Activated CD4-positive, alpha-beta T cell treated with anti-CD3 and anti-CD28 coated beads, Interleukin-2, amount 50 U/mL, for 4 hours (primary cell): ENCODE measurements at places on chromosomes 1 and 21.

DNA sequence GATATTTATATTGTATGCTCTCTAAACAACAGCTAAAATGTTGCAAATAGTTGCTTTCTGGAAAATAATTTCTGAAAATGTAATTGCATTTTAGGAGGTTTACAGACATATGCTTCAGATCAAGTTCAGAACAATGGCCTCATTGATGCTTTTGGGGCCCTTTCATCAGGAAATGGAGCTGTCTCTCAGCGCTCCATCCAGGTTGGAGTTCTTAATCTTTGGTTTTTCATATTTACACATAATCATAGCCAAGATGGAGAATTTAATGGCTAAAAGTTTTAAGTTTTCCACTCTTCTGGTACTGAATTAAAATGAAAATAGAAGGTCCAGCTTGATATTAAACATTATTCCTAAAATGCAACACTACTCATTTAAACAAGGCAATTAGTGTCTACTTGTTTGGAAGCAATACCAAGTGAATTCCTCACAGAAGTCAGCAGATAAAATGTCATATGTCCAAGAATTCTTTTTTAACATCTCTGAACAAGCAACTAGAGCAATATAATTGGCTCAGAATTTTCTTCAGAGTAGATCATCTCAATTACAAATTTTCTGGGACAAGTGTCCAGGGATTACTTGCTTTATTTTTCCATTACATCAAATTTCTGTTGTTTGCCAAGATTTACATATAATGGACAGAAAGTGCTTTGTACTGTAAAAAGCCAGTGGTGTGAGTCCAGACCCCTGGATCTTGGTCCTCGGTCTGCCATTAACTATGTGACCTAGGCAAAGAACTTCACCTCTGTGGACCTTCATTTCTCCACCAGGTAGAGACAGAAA is 22.6 kb downstream of the CLCA1 start:
- DNase-seq: no peak

DNA sequence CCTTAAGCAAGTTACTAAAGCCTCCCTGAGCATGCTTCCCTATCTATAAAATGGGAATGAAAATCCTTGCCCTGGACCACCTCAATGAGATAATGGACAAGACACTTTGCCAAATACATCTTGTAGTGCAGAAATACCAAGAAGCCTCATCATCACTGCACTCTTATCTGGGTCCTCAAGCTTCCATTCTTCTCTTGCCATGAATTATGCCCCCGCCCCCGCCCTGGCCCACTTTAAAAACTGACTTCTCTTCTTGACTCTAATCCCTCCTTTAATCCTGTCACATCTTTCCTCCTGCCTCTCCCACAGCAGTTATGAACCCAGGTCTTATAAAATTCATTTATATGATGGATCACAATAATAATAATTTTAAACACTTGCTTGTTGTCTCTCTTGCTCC is 14.8 kb downstream of the ARHGEF11 start:
- no peak for DNase-seq

GRCh38 chr1:27561124-27561899 is 42.6 kb downstream of the AHDC1 start:
- no peak for DNase-seq

DNA sequence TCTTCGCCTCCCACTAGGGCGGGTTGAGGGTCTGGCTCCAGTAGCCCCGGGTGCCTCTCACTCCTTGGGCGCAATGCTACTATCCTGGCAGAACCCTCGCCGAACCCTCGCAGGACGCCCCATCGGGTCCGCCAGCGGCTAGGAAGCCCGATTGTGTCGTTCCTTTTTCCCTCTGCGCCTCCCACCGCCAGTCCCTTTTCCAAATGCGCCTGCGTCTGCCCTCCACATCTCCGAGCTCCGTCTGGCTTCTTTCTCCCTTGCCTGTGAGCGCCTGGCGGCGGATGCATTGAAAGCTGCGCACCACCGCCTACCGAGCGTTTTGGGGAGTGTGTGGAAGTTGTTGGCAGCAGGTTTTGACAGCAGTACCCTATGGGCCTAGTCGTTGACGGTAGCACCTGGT is 1.0 kb upstream of the DIRAS3 start:
- DNase-seq: no peak

DNA sequence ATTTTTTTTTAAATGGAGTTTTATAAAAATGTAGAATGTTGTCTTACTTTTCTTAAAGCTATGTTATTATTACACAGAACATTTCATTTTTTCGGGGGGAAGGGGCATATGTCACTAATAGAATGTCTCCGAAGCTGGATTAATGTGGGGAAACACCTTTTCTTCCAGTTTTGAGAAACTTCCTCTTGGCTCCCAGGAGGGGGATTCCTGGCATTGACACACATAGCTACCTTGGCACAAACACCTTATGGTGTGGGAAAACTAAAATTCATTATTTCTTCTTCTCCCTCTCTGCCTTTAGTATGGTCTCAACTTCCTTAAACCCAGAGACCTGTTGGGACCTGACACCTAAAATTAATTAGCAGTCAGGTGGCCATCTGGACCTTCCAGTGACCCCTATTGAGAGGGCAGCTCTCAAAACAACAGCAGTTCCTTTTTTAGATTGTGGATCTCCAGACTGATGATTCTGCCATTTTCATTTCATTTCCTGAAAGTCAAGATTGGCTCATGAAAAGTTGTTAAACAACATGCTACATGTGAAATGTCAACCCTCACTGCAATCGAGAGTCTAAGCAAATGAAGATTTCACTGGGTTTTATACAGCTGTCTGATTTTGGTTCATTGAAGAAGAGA is 70.1 kb upstream of the EDEM3 start:
- no peak for DNase-seq

DNA sequence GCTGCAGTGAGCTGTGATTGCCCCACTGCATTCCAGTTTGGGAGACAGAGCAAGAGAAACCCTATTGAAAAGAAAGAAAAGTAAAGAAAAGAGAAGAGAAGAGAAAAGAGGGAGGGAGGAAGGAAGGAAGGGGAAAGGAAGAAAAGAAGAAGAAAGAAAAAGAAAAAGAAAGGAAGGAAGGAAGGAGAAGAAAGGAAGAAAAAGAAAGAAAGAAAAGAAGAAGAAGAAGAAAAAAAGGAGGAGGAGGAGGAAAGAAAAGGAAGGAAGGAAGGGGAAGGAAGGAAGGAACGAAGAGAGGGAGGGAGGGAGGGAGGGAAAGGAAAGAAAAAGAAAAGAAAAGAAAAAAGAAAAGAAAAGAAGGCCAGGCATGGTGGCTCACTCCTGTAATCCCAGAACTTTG is 10.2 kb downstream of the SLC5A9 start:
- no peak for DNase-seq

- DNase-seq: no peak
Measured at GRCh38 chr1:156004843-156005584, 15.7 kb downstream of the SSR2 start.

- DNase-seq: no peak
Measured at GRCh38 chr1:178502330-178502714, 5.6 kb upstream of the CLEC20A start.

GRCh38 chr21:14869984-14870852 is 194.6 kb downstream of the NRIP1 start:
- no peak for DNase-seq

DNA sequence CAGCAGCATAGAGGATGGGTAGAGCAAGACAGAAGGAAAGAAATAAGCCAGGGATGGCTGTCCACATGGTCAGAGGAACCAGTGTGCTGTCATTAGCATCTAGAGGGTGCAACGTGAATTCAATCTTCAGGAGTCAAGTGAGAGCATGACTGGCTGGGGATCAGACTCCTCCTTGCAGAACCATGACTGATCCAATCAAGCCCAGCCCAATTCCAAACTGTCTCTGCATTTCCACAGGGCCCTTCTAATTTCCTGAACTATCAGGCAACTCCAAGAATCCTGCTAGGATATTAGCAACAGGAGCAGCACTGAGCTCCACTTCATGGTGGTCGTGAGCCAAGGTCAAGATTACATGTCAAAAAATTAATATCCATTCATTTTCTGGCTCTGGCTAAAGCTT is 166.8 kb upstream of the CAMK1G start:
- no peak for DNase-seq

DNA sequence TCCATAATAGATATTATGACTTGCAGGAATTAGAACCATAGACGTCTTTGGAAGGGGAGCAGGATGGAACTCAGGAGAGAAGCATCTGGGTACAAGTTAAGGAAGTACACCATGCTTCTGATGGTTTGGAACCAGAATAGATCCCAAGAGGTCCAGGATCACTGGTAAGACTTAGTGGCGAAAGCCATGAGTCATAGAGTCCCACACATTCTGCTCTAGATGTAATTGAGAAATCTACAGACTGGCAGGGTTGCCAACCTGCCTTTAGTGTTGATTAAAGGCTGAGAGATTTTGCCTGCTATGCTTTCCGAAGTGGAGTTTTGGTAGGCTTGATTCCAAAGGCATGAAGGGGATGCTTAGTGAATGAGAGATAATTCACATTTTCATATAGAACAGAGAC is 57.1 kb upstream of the C1orf87 start:
- DNase-seq: no peak

DNA sequence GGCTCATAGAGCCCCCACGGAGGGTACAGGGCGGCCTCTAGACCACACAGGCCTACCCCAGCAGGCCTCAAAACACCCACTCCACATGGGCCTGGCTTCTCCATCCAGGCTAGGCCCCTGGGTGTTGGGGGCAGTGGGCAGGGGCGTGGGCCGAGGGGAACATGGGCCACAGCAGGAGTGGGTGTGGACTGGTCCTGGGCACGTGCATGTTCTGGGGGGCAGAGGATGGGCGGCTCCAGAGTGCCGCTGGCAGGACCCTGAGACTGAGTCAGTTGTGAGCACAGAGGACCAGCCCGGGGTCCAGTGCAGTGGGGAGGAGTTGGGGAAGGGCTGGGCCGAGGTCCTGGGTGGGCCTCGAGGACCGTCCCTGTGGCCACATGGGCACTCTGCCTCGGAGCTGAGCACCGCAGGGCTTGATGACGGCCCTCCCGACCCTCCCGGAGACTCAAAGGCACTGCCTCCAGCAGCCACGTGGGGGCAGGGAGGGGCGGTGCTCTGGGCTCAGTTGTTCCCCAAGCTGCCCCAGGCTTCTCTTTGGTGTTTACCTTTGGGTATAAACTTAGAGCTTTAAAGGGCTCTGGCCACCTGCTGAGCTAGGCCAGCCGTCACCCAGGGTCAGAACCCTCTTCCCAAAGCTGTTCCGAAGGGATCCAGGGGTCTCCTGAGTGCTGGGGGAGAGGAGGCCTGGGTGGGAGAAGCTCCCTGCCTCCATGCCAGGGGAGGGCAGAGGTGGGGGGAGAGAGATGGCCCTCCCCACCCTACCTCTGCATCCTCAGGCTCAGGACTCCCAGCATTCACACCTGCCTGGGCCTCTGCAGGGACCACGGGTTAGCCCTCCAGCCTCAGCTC is 79.9 kb downstream of the MORN1 start:
- peak; percentile 57 for DNase-seq

- no peak for DNase-seq
Measured at GRCh38 chr1:117268535-117269455, 58.1 kb upstream of the VTCN1 start.

DNA sequence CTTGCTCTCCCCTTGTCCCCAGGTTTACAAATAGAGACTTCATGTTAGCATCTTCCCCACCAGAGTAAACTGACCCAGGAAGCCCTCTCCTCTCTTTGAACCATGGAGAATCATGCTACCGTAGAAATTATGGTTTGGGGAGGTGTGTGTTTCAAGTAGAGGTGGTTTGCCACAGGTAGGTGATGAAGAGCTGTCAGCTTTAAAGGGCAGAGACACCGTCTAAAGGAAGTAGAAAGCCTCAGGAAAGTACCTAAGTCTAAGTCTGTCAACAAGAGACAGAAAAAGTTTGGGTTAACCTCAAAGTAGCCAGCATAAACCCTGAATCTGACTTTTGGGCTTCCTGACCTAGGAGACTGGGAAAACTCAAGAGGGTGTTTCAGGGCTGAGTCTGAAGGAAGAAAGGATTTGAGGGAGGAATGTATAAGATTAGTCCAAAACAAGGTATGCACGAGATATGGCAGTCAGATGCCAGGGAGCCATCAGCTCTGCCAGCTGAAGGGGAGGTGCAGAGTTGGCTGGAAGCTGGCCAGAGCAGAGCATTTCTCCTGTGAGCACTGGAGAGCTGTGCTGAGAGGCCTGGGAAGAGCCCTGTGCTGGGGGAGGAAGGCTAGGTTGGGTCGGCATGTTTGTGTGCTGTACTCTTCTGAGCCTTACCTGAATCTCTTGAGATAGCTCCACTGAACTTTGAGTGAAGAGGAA is 14.3 kb downstream of the ADAMTSL4 start:
- DNase-seq: no peak

GRCh38 chr1:68800182-68800581 is 303.3 kb upstream of the DEPDC1 start:
- no peak for DNase-seq
